Activated CD4-positive, alpha-beta T cell treated with anti-CD3 and anti-CD28 coated beads for 24 hours (primary cell): ENCODE measurements at places on chromosomes 7 and 10.

- no peak for DNase-seq
These were observed 17.4 kb downstream of the BNIP3 start for GRCh38 chr10:131964298-131964697.

GRCh38 chr7:148527717-148528168, 62.8 kb upstream of the C7orf33 start:
- DNase-seq: peak; percentile 90

GRCh38 chr7:152633504-152633903, 42.4 kb downstream of the XRCC2 start:
- DNase-seq: no peak

DNA sequence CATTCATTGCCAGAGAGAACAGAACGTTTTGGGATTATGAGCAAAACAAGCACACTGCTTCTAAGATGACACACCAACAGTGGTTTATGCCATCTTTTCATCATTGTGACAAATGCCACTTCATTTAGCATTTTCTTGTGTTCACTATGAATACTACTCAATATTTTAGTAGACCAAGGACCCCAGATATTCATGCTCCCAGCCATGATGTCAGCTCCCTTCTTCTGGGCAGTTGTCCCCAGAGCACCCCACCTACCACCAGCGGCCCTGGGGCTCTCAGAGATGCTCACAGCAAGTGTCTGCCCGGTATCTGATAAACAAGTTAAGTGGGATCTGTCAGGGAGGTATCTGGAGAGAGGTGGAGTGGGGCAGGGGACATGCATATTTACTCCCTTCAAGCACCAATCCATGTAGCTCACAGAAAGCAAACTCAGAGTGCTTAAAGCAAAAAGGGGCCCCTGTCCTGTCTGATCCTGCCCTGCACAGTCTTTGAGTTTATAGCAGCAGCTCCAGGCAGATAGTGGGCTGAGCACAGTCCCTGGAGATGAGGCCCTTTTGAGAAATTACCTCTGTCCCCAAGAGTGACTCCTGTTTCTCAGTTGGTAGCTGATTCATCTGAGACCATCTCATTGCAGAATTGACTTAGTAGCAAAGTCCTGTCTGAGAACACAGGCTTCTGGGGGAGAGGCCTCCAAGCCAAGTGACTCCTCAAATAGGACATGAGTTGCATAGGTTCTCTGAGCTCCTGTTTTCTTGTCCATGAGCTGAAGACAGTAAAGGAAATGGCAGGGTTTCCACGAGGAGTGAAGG, 281.8 kb upstream of the KLF6 start:
- DNase-seq: no peak

DNA sequence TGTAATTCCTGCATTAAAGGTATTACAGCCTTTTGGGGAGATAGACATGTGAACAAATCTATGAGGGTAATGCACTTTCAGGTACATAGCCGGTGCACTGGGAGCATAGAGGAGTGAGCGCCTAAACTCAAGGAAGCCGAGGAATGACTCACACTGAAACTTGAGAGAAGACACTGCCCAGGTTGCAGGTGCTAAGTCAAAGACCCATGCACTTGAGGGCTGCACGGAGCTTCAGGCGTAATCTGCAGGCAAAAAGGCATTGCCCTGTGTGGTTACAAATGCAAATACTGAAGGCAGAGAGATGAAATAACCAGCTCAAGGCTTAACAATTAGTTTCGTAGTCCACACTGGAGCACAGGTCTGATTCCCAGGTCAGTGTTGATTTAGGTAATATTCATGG, 51.0 kb upstream of the OSBPL3 start:
- DNase-seq: no peak

GRCh38 chr7:69754476-69754875, 156.2 kb downstream of the AUTS2 start:
- no peak for DNase-seq

DNA sequence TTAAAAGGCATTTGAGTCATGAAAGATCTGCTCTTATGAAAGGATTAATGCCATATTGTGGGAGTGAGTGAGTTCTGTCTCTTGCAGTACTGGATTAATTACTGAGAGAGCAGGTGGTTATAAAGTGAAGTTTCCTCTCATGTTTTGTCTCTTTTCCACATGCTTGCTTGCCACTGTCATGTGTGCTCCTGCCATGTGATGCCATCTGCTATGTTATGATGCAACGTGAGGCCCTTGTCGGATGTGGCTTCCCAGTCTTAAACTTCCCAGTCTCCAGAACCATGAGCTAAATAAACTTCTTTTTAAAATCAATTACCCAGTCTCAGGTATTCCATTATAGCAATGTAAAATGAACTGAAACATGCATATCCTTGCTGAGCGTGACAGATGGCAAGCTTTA, 22.7 kb upstream of the TCTN3 start:
- no peak for DNase-seq

DNA sequence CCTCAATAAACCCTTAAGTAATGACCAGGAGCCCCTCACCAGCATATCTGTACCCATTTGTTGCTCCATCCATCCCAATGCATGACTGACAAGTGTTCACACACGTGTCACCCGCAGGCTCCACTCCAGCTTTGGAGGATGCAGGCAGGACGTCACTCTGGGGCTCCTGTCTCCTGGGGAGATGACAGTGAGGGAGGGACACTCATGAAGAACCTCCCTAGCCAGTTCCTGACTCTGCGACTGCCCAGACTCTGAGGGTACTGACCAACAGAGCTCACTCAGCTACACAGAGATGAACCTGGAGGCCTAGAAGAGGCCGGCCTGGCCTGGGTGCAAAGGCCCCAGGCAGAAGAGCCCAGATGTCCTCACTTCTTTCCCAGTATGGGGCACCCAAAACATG, 135.1 kb upstream of the RET start:
- DNase-seq: no peak

- DNase-seq: no peak
These were observed 938.9 kb downstream of the NRG3 start for GRCh38 chr10:82813856-82814255.

DNA sequence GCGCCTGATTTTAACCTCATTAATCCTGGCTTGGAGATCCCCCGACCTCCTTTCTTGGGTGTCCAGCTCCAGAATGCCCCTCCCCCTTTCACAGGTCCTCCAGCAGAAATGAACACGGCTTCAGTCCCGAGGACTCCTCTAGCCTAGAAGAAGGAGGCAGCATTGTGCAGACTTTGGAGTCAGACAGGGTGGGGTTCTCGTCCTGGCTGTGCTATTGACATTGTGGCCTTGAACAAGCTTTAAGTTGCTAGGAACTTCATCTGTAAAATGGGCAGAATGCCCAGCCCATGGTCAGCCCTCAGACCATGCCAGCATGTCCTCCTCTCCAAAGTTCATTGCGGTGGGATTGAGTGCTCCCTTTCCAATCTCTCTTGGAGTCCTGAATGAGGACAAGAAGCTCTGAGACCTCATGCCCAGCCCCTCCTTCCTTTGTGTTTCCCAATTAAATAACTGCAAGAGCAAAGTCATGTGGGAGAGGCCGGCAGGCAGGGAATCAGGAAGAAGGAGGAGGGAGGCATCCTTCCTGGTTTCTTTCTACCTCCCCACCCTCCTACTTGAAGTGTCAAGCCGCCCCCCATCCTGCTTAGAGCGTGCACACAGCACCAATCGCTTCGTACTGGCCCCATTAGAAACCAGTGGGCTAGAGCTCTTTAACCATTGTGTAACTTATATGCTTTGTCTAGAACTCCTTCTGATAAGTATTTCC, 86.4 kb downstream of the RBM20 start:
- DNase-seq: no peak

GRCh38 chr10:68208424-68209042, 23.4 kb downstream of the ATOH7 start:
- DNase-seq: no peak

DNA sequence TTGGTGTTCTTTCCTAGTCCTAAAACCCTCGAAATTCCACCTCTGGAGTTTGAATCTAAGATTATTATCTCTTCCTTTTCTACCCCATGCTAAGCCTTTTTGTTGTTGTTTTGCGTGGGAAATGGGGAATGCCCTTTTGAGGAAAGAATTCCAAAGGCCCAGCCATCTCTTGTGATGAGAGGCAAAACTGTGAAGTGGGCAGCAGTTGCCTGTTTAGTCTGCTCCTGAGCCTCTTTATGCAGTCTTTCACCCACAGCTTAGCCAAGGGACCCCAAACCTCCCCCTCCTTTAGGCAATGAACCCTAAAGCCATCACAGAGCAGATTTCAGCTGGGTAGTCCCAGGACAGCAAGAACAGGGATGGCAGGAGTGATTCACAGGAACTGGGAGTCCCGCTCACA, 95.5 kb downstream of the DNMBP start:
- DNase-seq: no peak

GRCh38 chr7:55110282-55110992, 91.6 kb downstream of the EGFR start:
- no peak for DNase-seq

GRCh38 chr7:16411391-16411790, 9.9 kb downstream of the CRPPA start:
- no peak for DNase-seq

GRCh38 chr7:159120540-159120919, 24.1 kb downstream of the VIPR2 start:
- DNase-seq: no peak

- DNase-seq: no peak
These were observed 50.0 kb downstream of the SLC37A3 start for GRCh38 chr7:140348161-140348849.

- DNase-seq: no peak
These were observed 46.6 kb upstream of the CFAP46 start for GRCh38 chr10:132988988-132989387.
